ENCODE measurements at places on chromosomes 3 and 15.
A peak's percentile ranks its signal among the peaks of the same experiment; 100 is the strongest.

- DNase-seq: no peak
These were observed 54.7 kb downstream of the RPL22L1 start for GRCh38 chr3:170815340-170815739.

GRCh38 chr3:17771177-17772017 lies 29.0 kb upstream of the TBC1D5 start:
- no peak for DNase-seq

DNA sequence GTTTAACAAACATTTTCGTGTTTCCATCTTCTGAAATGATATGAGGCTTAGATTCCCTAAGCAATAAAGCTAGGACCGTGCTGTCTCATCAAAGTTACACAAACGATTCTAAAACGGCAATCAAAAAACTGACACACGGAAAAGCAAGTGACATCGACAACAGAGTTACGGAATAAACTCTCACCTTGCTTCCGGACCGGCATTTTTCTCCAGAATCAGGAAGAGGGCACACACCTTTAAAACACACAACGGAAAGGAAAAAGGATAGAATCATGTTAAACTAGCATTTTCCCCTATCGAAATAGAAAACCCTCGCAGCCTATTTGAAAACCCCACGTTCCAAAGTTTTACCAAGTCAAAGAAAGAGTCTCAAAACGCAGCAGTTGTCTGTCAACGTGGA lies 1.4 kb downstream of the DLG1 start:
- DNase-seq: no peak

DNA sequence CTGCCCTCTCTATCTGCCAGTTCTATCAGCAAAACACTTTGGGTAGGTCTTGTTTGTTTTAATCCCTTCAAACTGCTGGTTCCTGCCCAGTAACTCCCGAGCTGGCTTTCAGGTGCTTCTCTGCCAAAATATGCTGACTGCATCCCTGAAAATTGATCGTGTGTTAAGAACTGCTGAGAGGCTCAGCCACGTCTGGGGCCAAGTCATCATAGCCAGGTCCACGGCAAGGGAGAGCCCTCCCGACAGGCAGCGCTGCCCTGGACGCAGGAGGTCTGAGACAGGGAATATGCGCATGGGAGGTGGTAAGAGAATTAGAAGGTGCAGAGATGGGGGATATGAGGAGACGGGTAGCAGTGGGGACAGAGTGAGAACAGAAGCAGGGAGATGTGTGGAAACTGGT lies 179.7 kb upstream of the TOPAZ1 start:
- DNase-seq: no peak

DNA sequence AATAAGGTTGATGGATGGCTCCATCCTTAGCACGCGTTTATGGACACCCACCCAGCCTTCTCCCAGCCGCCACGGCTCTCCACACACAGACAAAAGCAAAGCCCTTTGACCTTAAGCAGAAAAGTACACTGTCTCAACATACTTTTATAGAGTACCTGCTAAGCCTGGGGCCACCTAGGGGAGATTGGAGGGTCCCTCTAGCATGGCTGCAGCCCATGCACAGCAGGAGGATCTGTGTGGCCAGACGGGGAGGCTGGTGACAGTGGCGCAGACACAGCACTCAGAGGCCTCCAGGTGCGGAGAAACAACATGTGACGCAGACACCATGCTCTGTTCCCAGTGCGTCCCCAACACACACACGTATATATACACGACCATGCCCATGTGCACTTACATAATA lies 174.9 kb downstream of the XXYLT1 start:
- no peak for DNase-seq

DNA sequence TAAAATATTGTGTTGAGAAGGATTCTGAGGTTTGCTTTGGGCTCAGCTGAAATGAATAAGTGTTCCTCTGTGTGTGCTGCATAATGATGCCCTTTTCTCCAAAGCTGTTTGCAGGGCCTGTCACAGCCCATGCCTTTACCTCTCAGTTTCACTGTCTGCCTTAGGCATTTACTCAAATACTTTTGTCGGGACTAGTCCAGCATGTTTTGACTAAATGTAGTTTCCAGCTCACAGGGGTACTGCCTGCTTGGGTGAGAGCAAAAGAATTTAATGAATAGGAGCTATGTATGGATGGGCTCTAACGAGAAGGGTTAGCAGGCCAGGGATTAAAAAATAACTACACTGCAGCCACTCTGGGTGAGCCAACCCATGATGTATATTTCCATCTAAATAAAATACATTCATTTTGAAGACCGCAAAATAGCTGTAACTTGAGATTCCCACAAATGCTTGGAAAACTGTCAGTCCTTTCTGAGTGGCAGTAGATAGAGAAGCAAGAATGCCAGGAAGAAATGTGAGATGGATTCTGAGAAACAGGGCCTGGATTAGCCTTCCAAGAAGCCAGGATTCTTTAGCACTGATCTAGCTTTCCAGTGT lies 549.2 kb upstream of the TBL1XR1 start:
- no peak for DNase-seq

GRCh38 chr3:30227571-30228301 lies 378.7 kb upstream of the TGFBR2 start:
- no peak for DNase-seq

DNA sequence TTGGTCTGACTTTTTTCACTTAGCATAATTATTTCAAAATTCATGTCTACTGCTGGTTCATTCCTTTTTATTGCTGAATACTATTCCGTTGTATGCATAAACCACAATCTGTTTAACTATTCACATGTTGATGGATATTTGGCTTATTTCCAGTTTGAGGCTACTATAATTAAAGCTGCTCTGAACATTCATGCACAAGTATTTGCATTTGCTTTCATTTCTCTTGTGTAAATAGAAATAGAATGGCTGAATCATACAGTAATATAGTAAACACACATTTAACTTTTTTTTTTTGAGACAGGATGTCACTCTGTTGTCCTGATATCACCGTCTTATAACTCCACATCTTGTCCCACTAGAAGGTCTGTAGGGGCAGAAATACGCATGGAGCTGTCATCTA lies 57.3 kb downstream of the NMNAT3 start:
- no peak for DNase-seq

GRCh38 chr15:41961001-41961518 lies 11.3 kb downstream of the EHD4 start:
- no peak for DNase-seq

- no peak for DNase-seq
These were observed 12.2 kb upstream of the SNRPA1 start for GRCh38 chr15:101307048-101307896.

DNA sequence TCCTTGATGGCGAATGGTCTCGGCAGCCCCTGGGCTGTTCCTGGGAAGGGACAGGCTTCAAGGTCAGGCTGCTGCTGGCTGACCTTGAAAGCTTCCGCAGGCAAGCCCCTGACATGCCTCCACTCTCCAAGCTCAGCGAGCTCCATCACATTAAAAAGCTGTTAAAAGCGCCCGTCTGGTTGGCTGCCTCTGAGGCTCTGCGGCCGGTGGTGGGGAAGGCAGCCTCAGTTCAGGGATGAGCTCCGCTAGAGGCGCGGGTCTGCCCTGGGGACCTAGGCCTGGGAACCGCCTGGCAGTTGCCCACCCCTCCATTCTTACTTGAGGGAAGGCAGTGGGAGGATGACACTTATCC lies 103.8 kb downstream of the LINGO1 start:
- DNase-seq: no peak

GRCh38 chr3:160801386-160802118 lies 45.5 kb downstream of the PPM1L start:
- peak; percentile 22 for DNase-seq

DNA sequence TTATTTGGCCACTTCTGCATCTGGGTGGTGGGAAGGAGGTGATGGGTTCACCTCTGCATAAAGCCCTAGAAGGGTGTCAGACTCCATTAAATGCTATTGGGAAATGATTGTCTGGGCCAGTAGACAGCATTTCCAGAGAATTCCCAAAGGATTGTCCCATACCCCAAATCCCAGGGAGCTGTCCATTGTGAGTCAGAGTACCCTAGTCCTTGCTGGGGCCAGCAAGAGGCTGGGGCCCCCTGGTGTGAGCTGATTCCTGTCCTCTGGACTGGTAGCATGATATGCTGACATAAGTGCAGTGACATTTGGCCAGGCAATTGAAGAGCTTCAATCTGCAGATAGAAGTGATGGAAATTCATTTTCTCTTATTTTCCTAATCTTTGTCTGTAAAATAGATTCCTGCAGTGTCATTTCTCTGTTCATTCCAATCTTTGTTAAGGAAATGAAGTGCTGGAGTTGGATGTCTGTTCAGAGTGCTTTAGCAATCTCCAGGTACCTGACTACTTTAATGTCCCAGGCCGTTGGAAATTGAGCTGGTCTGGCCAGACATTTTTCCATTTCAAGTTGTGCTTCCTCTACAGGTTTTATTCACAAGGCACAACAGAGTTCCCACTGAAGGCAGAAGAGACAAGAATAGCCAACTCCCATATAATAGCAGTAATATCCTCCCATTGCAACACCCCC lies 91.2 kb downstream of the RPLP1 start:
- no peak for DNase-seq

DNA sequence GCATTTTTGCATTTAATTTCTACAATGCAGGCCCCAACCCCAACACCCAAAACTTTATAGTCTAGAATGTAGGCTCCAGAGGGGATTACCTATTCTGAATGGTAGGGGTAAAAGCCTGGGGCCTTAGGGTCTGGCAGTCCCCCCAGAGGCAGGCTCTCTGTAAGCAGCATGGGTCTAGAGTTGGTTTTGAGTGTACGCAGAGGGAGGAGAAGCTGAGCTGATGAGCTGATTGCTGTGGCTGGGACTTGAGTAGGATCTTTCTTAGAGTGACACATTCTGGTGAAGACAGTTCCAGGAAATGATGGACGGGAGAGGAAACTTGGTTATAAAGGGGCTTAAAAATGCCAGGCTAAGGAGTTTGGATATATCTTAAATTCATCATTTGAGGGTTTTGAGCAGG lies 2.1 kb downstream of the LPP start:
- no peak for DNase-seq

- DNase-seq: no peak
These were observed 14.3 kb upstream of the LIMD1 start for GRCh38 chr3:45580112-45580765.

GRCh38 chr3:59766200-59766872 lies 716.5 kb upstream of the CFAP20DC start:
- no peak for DNase-seq

DNA sequence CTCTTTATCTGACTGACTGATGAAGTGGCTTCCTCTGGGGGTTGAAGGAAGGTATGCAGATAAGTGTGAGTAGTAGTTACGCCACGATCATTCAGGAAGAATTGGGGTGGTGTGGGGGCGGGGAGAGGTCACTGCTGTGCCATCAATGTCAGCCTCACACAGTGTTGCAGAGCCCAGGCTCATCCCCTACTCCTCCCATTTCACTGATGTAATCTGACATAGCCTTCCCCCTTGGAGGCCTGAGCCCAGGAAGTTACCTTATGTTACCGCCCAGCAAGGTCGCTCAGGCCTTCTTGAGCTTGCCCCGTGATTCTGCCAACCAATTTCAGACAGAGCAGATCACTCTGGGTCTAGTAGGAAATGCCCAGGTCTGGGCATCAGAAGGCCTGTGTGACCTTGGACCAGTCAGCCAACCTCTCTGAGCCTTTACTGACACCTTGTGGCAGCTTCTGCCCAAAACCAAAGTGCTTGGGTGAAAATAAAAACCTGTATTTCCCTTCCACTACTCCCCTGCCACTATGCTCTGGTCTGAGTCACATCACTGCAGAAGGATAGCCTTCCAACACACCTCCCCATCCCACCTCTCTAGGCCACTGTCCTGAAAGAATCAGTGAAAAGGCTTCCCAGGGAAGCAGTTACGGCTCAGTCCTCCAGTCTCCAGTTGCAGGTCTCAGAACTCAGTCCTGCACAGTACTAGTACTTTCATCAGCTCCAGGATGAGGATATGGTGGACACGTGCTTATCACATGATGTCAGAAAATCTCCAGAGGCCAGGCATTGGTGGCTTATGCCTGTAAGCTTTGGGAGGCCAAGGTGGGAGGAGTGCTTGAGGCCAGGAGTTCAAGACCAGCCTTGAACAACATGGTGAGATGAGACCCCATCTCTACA lies 28.1 kb upstream of the INSYN1 start:
- DNase-seq: no peak

- peak; percentile 26 for DNase-seq
These were observed 30.2 kb upstream of the ATOSA start for GRCh38 chr15:52709187-52709981.

DNA sequence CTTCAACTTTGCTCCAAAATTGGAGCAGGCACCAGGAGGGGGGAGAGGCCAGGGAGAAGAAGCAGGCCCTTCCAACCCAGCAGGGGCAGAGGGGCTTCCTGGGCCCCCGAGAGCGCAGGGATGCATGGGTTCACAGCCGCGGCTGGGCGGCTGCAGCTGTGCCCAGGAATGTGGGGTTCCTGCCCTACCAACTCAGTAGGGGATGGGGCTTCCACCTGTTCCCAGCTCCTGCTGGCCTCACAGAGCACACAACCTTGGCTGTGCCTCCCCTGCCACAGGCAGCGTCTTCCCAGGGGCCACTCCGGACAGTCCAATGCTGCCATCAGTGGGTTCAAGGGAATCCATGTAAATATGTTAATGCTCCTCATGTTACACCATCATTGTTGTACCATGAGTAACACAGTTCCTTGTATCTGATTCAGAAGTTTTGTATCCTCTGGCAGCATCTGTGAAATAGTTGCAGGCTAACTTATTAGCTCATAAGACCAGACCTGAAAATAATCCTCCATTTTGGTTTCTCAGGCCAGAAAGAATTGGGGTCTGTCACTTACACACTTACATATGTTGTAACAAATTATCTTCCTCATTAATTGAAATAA lies 12.1 kb upstream of the SIAH2 start:
- DNase-seq: no peak

- no peak for DNase-seq
These were observed 8.8 kb upstream of the FBXO40 start for GRCh38 chr3:121584418-121584817.

GRCh38 chr3:107284612-107285011 lies 92.6 kb upstream of the CCDC54 start:
- no peak for DNase-seq

DNA sequence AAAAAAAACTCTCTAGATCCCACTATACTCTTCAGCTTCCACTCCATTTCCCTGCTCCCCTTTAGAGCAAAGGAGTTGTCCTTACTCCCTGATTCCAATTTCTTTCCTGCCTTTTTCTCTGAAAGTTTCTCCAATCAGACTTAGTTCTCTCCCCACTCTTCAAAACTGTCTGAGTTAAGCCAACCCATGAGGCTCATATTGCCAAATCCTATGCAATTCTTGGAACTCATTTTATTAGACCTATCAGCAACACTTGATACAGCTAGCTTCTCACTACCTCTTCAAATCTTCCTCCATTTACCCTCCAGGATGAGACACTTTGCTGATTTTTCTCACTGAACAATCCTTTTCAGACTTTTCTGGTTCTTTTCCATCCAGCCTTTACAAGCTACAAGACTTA lies 233.1 kb downstream of the THRB start:
- DNase-seq: no peak

GRCh38 chr3:172239218-172239790 lies 199.9 kb downstream of the FNDC3B start:
- DNase-seq: no peak

GRCh38 chr3:5754602-5755001 lies 567.1 kb downstream of the EDEM1 start:
- no peak for DNase-seq

All from GM10248 (cell line).